Heart right ventricle (tissue), 16 donors: ENCODE measurements at places on chromosomes 6 and 20. TPM values are rescaled to one million over a fixed set of nuclear protein-coding genes. Genes with fewer than 3 reads are reported as not detected.

DEFB115 gene
- total RNA-seq, result not detected

DNA sequence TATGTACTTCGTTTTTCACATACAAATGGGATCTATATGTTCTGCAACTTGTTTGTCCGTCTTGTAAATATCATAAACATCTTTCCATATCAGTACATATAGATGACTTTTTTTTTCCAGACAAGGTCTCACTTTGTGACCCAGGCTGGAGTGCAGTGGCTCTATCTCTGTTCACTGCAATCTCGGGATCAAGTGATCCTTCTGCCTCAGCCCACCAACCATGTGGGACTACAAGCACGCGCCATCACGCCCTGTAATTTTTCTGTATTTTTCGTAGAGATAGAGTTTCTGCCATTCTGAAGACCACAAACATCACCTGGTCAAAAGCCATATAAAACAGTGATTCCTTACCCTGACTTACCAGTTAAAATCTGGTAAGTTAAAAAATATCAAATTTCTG, 37.7 kb upstream of the SYNCRIP start:
- H3K4me1 ChIP-seq, result peaks cover 26% of the 10 kb centered on the region
- H3K27me3 ChIP-seq, result no peaks in the 10 kb centered on the region
- H3K36me3 ChIP-seq, result no peaks in the 10 kb centered on the region
- no peak overlapping the region for H3K27ac ChIP-seq
- H3K4me3 ChIP-seq, result peak overlapping the region; percentile 86
- DNase-seq, result no peak

WFDC12 gene
- total RNA-seq, result not detected

DEFB132 gene
- total RNA-seq, result 0.12 TPM

GRCh38 chr20:17835240-17835933, 133.2 kb downstream of the SNX5 start:
- no peaks in the 10 kb centered on the region for H3K27me3 ChIP-seq
- no peaks in the 10 kb centered on the region for H3K36me3 ChIP-seq
- no peak overlapping the region for H3K4me3 ChIP-seq
- H3K4me1 ChIP-seq, result peaks cover 23% of the 10 kb centered on the region
- H3K27ac ChIP-seq, result peak overlapping the region; percentile 88
- peak; percentile 49 for DNase-seq

GRCh38 chr6:7051780-7052442, 55.9 kb upstream of the RREB1 start:
- H3K36me3 ChIP-seq, result no peaks in the 10 kb centered on the region
- peak overlapping the region; percentile 48 for H3K4me3 ChIP-seq
- peak overlapping the region; percentile 54 for H3K27ac ChIP-seq
- no peaks in the 10 kb centered on the region for H3K4me1 ChIP-seq

POU5F1 gene
- 0.29 TPM for total RNA-seq

APOBEC2 gene
- 213 TPM for total RNA-seq

BLOC1S5 gene
- 10.4 TPM for total RNA-seq

GRCh38 chr20:9179193-9179802, 110.4 kb downstream of the PLCB4 start:
- no peak overlapping the region for H3K27ac ChIP-seq
- DNase-seq, result no peak
- H3K4me3 ChIP-seq, result no peak overlapping the region
- no peaks in the 10 kb centered on the region for H3K4me1 ChIP-seq

BPI gene
- 0.21 TPM for total RNA-seq

GRCh38 chr6:63516186-63516944, 55.9 kb upstream of the LOC128125822 start:
- no peak overlapping the region for H3K27ac ChIP-seq
- H3K4me1 ChIP-seq, result no peaks in the 10 kb centered on the region
- no peak for DNase-seq
- no peak overlapping the region for H3K4me3 ChIP-seq
- no peaks in the 10 kb centered on the region for H3K27me3 ChIP-seq
- no peaks in the 10 kb centered on the region for H3K36me3 ChIP-seq

OR2J3 gene
- total RNA-seq, result not detected

SLC12A5 gene
- not detected for total RNA-seq

DNA sequence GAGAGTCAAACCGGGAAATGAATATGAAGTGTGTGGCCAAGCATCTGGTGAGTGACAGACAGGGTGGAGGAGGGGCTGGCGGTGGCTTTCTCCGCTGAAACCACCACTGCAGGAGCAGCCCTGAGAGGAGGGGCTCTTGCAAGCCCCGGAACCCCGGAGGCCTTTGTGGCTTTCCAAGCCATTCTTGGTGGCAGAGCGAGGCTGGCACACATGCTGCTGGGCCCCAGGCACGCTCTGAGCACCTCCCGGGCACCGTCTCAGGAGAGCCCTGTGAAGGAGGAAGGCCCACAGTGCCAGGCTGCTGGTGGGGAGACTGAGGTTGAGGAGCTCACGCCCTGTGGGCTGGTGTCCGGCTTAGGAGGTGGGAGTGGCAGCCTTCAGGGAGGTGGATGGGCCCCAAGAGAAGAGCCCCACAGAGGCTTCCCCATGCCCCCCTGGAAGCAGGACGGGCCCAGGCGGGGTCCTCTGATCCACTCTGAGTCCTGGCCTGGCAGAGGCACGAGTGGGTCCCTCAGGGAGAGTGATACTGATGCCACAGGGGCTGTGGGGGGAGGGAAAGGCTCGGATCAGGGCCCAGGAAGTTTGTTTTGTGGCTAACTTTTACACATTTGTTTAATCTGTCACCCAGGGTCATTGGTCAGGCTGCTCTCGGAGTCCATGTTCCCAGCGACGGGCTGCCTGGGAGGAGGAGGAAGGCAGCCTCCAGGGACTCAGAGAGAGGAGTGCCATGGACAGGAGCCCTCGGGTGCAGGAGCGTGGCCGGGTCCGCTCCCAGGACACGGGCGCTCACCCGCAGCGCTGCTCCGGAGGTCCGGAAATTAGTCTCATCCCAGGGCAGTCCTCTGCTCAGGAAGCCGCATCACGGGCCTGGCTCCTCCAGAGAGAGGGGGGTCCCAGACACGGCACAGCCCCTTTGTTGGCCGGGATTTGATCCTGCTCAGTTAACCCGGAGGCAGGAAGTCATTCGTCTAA, 170.7 kb downstream of the ERMARD start:
- H3K4me1 ChIP-seq, result no peaks in the 10 kb centered on the region
- H3K27me3 ChIP-seq, result peaks cover 3% of the 10 kb centered on the region
- H3K27ac ChIP-seq, result no peak overlapping the region
- H3K36me3 ChIP-seq, result no peaks in the 10 kb centered on the region

C20orf202 gene
- not detected for total RNA-seq

SLA2 gene
- 0.44 TPM for total RNA-seq

DNA sequence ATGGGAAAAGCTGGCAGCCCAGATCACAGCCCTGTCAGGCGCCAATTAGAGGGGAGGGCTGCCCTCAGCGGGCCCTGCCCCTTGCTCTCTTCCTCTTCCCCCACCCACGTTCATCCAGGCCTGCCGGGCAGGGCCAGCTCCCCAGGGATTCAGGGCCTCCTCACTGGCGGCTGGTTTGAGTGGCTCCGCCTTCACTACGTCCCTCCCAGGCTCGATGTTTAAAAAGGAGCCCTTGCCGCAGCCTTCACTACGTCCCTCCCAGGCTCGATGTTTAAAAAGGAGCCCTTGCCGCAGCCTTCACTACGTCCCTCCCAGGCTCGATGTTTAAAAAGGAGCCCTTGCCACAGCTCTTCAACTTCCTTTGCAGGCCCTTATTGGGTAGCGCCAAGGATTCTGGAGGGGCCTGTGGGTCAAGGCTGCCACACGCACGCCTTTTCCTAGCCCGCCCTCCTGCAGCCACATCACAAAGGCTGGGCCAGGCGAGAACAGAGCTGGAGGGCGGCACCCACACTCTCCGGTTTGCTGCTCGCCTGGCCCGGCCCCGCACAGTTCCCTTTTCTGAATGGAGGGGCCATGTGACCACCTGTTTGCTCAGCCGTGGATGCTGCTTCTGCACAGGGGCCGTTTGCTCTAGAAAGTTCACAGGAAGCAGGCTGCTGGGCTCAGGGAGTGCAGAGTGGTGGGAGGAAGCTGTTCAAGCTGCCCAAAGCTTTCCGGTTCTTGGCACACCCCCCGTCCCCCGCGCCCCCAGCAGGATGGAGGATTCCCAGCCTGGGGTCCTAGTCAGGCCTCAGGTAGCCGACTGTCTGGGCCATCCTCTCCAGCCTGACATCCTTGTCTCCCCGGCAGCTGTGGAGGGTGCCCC, 1.6 kb downstream of the SLC17A9 start:
- H3K27ac ChIP-seq, result peak overlapping the region; percentile 76
- H3K4me3 ChIP-seq, result peak overlapping the region; percentile 30
- H3K4me1 ChIP-seq, result peaks cover 18% of the 10 kb centered on the region
- H3K36me3 ChIP-seq, result peaks cover 21% of the 10 kb centered on the region
- no peaks in the 10 kb centered on the region for H3K27me3 ChIP-seq

- no peaks in the 10 kb centered on the region for H3K27me3 ChIP-seq
- H3K27ac ChIP-seq, result no peak overlapping the region
- H3K4me3 ChIP-seq, result no peak overlapping the region
Measured at GRCh38 chr6:20044883-20045282, 167.4 kb downstream of the MBOAT1 start.

DNA sequence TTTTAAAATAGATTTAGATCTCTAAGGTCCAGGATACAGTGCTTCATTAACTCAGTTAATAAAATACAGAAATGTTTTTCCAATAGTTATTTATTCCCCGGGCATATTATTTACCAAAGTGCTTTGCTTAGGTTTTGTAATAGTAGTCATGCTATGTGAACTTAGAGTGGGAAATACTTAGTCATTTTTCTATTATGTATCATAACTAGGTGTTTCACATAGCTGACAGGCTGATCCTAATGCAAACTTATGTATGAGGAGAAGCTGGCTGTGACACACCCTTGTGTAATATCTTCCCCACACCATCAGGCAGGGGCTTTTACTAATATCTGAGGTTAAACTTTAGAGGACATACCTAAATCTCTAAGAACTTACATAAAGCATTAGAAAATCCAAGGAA, 277.7 kb upstream of the RIMS1 start:
- no peak for DNase-seq
- no peaks in the 10 kb centered on the region for H3K36me3 ChIP-seq
- no peaks in the 10 kb centered on the region for H3K27me3 ChIP-seq
- H3K4me1 ChIP-seq, result no peaks in the 10 kb centered on the region
- H3K27ac ChIP-seq, result no peak overlapping the region

DNA sequence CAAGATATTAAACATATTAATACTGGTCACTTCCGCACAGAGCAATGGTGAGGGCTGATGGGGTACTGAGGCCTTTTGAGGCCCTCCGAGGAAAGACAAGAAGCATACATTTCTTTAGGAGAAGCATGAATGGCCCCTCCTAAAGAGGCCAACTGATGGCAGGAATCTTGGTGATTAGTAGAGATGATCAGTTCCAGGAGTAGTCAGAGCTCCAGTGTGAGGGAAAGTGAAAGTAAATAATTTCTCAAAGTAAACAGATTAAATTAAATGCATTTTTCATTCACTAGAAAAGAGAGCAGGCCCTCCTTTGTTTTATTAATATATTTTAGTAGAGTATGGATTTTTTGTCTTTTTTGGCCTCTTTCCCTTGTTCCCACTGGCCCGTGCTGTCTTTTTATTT, 38.2 kb downstream of the NOX3 start:
- no peaks in the 10 kb centered on the region for H3K27me3 ChIP-seq
- no peak for DNase-seq
- no peak overlapping the region for H3K4me3 ChIP-seq
- H3K36me3 ChIP-seq, result no peaks in the 10 kb centered on the region
- peaks cover 16% of the 10 kb centered on the region for H3K4me1 ChIP-seq

CDK19 gene
- total RNA-seq, result 13.0 TPM

DNA sequence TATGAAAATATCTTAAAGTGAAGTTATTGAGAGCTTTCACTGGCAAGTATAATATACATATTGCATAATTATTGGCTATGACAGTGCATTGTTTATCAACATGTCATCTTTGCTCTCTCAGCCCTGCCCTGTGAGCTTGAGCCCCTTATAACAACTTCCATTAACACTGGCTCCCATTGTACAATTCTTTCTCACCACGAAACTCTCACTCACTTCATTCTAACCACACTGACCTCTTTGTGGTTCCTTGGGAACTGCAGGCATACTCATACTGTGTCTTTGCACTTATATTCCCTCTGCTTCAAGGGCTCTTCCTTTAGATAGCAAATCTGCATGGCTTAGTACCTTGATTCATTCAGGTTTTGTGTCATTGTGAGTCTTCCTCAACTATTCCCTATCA, 411.8 kb downstream of the CDKAL1 start:
- H3K27ac ChIP-seq, result no peak overlapping the region
- H3K4me1 ChIP-seq, result no peaks in the 10 kb centered on the region
- no peaks in the 10 kb centered on the region for H3K36me3 ChIP-seq
- no peak for DNase-seq
- H3K27me3 ChIP-seq, result no peaks in the 10 kb centered on the region
- H3K4me3 ChIP-seq, result no peak overlapping the region

IPCEF1 gene
- 5.0 TPM for total RNA-seq

NKX2-2 gene
- not detected for total RNA-seq

DNA sequence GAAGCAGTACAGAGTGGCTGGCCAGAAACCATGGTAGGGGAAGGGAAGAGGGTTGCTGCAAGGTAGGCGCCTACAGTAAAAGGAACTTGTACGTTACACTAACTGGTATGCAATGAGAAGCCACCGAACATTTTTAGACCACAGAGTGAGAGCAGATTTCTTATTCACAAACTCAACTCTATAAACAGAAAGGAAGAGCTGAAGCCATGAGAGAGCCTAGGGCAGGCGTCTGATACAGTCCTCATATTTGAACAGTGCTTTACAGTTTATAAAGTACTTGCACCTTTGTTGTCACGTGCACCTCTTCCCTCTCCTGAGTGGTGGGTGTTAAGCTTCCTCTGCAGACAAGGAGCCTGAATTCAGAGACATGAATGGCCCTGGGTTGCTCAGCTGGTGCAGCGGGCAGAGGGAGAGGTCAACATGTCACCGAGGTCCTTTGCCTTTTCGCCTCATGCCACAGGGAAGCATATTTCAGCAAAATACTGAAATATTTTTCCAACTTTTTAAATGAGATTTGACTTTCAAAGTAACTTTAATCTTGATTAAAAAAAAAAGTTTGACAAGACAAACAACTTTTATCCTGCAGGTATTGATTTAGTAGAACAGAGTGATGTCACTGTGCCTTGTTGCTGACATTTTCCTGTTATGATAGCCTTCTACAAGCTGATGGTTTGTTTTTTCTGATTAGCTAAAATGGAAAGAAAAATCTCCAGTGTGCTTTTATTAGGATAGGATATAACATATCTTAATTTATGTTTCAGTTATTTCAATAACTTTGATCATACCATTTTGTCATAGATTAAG, 23.8 kb downstream of the UST start:
- no peaks in the 10 kb centered on the region for H3K27me3 ChIP-seq
- H3K27ac ChIP-seq, result no peak overlapping the region
- H3K4me3 ChIP-seq, result no peak overlapping the region
- DNase-seq, result no peak
- no peaks in the 10 kb centered on the region for H3K36me3 ChIP-seq

DNA sequence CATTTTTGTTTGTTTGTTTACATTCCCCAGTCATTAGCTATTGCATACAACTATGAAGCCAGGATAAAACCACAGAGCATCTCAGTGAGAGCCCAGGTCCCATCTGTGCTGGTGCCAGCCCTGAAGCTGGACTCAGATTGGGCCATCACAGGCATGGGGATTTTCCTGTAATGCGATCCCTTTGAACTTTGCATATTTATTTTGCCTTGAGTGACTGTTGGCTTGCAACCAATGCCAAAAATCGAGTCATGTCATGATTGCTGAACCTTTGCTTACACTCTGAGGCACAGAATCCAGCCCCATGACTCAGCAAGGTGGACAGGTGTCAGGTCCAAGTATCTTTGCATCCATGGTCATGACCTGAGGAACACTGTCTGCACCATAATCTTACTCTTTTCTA, 46.2 kb upstream of the GGTLC1 start:
- no peaks in the 10 kb centered on the region for H3K36me3 ChIP-seq
- no peak for DNase-seq
- no peak overlapping the region for H3K4me3 ChIP-seq
- H3K27ac ChIP-seq, result no peak overlapping the region
- H3K4me1 ChIP-seq, result no peaks in the 10 kb centered on the region
- H3K27me3 ChIP-seq, result no peaks in the 10 kb centered on the region

MCHR2 gene
- total RNA-seq, result not detected
